ENCODE measurements at places on chromosomes 1 and 21.

DNA sequence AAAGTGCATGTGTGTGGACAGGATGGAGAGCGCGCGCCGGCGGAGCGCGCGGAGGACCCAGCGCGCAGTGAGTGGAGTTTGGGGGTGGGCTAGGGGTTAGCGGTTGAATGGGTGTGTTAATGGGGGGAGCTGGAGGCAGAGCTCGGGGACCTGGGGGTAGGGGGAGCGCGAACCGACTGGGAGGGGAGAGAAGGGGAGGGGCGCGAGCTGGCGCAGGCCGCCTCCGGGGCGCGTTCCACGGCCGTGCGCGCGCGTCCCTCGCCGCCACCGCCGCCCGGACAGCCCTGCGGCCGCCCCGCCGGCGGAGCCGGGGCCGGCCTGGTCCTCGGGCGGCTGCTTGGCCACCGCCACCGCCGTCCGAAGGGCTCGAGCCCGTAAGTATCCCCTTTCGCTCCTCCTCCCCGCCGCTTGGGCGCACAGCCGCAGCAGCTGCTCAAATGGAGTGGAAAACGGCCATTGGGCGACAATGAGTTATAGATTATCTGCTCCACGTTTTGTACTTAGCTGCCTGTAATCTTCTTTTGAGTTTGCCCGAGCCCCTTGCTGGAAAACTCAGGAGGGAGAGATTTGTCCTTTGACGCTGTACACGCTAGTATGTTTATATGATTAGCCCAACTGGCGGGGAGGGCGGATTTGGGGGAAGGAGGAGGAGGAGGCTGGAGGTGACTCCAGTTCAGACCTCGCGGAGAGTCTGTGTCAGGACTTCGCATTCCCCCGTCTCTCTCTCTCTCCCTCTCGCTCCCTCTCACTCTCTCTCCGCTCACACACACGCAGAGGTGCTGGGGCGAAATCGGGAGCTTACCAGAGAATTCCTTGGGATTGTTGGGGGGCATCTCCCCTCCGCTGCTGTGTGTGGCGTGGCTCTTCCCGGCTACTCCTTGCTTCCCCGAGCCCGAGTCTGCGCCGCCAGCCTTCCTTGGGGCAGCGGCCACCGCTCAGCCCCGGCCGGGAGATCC is at the start of gene ADGRL2:
Gene ADGRL2, plus strand, starts transcription at position 240 of the 956 bp plus-strand sequence. CDS start 36,051 bp downstream, outside the sequence.
- peak; percentile 83 for DNase-seq

DNA sequence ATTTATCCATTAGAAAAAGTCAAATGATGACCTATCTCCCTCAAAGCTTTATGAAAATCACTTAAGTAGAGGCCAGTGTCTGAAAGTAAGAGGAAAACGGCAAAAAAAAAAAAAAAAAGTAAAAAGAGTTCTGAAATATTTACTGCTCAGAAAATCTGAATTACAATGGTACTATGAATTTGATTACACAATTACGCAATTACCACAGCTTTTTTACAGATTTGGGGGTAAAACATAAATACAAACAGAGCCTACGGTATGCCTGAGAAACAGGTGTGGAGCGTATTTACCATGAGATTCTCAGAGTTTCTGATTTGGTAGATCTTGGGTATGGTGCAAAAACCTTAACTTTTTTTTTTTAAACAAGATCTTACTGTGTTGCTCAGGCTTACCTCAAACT is 15.9 kb upstream of the FBXO28 start:
- DNase-seq: no peak

- no peak for DNase-seq
These were observed 1.8 kb downstream of the TMED5 start for GRCh38 chr1:93178418-93178817.

GRCh38 chr1:181777812-181778211 is 283.7 kb downstream of the ZNF648 start:
- DNase-seq: no peak

GRCh38 chr21:39346206-39346605 is 2.7 kb downstream of the HMGN1 start:
- DNase-seq: no peak

DNA sequence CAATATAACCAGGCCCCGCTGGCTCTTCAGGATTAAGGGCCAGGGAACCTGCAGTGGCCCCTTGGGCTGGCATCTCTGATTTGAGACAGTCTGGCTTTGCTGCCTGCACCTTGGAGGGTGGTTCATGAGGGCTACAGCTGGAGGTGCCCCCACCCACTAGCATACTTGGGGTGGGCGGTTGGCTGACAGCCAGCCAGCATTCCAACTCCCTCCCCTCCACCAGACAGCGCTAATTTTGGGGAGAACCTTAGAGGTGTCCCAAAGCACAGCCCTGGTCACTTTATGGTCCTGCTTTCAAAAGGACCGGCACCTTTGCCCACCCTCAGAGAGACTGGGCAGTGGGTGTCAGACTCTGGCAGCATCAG is 180.7 kb upstream of the VAMP3 start:
- DNase-seq: no peak

- no peak for DNase-seq
These were observed 18.3 kb downstream of the ZBED6 start for GRCh38 chr1:203813581-203814341.

DNA sequence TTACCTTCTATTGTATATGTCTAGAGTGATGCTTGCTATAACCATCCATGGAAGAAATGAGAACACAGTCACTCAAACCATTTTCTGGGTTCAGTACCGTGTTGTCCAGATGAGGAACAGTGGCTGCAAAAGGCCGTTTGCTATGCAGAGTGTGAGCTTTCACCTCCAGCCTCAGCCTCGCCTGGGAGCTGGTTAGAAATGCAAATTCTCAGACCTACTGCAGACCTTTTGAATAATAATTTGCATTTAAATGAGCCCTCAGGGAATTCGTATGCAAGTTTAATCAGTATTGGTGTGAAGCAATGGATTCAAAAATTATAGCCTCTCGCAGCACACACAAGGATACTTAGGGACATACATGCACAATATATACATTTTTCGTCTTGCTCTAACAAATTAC is 24.1 kb downstream of the KCNJ15 start:
- DNase-seq: no peak

- no peak for DNase-seq
These were observed 8.7 kb downstream of the FAM131C start for GRCh38 chr1:16064536-16065268.

GRCh38 chr1:109763646-109764415 is at the start of gene EPS8L3:
TSS of gene EPS8L3 (minus strand) at chr1:109763923. CDS start at chr1:109761749, 2,174 bp downstream.
- DNase-seq: no peak

DNA sequence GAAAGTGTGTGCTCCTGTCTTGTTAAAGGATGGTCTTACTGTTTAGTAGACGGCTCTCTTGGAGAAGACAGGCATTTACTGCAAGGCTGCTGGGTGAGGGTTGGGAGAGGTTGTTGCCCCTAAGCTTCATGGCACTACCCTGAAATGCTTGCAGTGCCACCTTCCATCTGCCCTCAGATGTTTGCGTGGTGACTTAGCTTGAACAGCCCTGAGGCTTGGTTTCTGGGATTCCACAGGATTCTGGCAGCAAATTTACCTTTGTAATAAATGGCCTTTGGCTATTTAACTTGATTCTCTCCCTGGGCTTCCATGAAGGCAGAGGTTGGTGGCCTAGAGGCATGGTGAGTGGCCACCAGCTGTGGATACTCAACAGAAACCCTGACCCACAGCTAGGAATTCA is 11.6 kb downstream of the MTARC1 start:
- no peak for DNase-seq

DNA sequence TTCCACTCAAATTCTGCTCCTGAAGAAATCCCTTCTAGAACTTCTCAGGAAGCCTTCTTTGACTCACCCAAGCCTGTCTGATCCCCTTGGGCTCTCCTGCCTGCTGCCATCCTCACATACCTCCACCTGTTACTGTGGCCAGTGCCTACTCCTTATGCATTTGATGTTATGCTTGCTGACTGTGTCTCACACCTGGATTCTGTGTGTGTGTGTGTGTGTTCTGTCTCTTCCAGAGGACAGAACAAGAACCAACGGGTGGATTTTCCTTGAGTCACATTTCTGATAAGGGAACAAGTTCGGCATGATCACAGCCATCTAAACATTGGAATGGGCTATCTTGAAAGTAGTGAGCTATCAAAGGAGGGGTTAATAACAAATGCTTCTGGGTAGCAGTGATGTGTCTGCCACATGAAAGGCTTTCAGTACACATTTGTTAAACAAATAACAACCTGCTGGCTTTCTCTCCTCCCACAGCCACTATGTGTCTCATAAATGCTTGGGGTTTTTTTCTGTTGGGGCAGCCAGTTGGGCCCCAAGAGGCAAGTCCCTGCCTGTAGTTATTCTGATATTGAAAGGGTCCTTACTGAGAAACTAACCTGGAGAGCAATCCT is 8.9 kb upstream of the GPR37L1 start:
- DNase-seq: no peak

DNA sequence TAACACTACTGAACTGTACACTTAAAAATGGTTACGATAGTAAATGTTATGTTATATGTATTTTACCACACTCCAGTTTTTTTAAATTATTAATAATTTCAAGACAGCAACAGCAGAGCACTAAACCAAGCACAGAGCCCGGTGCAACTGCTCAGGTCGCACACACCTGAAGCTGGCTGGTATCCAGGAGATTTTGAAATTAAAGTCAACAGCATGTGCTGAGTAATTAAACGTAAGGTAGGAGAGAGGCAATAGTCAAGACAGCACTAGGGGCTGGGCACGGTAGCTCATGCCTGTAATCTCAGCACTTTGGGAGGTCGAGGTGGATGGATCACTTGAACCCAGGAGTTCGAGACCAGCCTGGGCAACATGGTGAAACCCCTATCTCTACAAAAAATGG is 35.1 kb upstream of the SLC30A10 start:
- no peak for DNase-seq

DNA sequence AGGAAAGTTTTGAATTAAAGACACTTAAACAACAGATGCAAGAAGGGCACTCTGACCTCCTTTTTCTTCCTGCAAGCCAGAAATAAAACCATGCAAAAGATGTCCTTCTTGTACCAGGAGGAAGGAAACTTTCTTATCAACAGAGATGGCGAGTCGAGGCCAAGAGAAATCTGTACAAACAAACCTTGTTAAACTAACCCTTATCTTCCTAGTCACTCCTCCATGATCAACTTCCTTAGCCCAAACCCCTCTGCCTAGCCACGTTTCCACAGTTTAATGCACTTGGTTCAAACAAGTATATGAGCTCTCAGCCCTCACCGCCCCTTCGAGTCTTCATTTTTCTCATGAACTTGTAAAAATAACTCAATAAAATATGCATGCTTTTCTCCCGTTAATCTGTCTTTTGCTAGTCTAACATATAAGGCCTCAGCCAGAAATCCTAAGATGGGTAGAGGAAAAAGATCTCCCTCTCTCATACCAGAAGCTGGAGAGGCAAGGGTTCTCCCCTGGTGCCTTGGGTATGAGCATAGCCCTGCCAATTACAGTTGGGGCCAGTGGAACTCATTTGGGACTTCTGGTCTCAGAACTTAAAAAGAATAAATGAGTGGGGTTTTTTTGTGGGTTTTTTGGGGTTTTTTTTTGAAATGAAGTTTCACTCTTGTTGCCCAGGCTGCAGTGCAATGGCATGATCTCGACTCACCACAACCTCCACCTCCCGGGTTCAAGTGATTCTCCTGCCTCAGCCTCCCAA is 141.7 kb upstream of the SOD1 start:
- DNase-seq: no peak

DNA sequence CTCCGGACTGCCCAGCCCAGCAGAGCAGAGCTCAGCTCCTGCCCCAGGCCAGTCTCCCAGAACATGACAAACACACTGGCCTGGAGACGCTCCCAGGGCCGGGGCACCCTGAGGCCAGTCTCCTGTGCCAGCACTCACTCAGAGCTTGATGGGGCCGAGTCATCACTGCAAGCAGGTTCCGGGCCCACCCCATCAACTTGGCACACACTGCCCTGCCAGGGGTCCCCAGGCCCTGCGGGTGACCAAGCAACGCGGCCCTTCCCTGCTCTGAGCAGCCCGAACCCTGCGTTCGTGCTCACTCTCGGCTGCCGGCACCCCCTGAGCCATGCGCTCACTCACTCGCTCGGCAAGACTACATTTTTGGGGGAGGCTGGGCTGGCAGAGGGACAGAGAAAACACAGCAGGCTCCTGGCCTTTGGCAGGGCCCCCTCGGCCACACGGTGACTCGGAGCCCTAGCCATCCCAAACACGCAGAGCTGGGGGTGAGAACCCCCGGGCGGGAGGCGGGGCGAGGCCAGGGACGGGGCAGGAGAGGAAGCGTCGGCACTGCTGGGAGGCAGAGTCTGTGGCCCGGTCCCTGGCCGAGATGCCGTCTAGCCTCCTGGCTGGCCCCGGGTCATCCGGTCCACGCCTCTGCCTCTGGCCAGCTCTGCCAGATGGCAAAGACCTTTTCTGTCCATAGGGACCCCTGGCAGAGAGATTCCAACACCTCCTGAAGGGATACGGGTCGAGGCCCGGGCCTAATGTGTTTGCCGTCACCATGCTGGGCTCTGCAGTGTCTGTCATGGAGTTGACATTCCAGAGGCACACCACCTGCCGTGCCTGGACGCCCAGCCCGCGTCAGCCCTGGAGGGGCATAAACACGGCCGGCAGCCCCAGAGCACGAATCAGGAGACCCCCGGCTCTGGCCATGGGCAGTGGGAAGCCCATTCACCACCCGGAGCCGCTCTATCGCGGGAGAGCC is 68.0 kb downstream of the MEGF6 start:
- DNase-seq: no peak

- DNase-seq: no peak
These were observed 7.8 kb upstream of the CPLANE2 start for GRCh38 chr1:16244650-16245285.

DNA sequence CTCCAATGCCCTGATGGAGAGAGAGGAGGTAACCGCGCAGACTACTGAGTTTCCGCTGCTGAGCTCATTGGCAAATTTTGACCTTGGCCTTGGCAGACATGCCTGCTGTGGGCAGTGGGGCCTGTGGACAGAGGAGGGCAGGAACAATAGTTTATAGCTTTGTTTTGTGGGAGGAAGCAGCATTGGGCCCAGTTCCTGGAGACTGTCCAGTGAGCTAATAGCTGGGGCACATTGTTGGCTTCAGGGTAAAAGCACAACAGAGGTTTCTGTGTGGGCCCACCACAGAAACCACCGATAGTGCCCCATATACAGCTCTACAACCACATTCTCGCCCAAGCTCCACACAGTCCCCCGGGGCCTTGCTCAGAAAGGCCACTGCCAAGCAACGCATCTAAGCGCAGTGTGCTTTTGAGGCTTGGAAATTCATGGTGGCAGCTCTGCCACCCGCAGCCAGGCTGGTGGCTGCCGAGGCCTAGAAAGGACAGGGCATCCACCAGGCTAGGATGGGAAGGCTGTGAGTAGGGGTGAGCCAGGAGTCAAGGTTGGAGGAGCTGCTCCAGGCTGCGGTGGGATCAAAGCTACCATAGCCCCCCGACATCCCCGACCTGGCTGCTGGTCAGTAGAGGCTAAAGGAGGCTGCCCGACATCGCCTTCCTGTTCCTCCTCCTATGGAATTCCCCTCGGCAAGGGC is 43.2 kb downstream of the NEK2 start:
- DNase-seq: no peak

Measured in NCI-H1105 (cell line).